Right renal pelvis (tissue), 4 donors: ENCODE measurements at places on chromosomes 4 and X.
A peak's percentile ranks its signal among the peaks of the same experiment; 100 is the strongest.

DNA sequence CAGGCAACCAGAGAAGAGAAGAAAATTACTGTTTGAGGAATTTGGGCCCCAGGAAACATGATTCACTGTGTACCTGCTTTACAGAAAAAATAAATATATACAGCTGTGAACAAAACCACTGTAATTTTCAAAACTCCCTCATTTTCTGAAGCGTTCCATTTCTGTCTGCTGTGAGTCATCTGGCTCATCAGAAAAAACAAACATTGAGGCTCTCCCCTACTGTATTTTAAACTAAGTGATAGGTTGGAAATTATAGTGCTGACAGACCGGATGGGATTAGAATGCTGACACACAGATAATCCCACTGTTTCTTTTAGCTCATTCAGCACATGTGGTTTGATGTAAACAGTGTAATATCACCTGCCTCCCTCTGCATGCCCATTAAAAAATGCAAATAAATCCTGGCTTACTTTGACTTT lies 847.0 kb downstream of the TRIML1 start:
- no peak for DNase-seq

- no peak for DNase-seq
These were observed 18.0 kb downstream of the NBDY start for GRCh38 chrX:56746996-56747395.

- no peak for DNase-seq
These were observed 642.9 kb downstream of the STPG2 start for GRCh38 chr4:97500423-97500822.

- DNase-seq, result no peak
These were observed 65.3 kb downstream of the WDFY3 start for GRCh38 chr4:84901173-84901572.

GRCh38 chr4:183797011-183797444 lies 108.1 kb upstream of the STOX2 start:
- DNase-seq, result no peak

GRCh38 chr4:41315862-41316261 lies 59.1 kb downstream of the UCHL1 start:
- no peak for DNase-seq

GRCh38 chr4:143362349-143363046 lies 25.8 kb downstream of the GAB1 start:
- DNase-seq, result no peak

GRCh38 chr4:133148690-133149363 lies at the start of gene PCDH10:
Gene PCDH10, plus strand, starts transcription at chr4:133149294. Its CDS starts 847 bp downstream, at chr4:133150141.
- peak; percentile 87 for DNase-seq

GRCh38 chrX:107710617-107711391 lies 64.8 kb downstream of the TSC22D3 start:
- DNase-seq, result no peak

GRCh38 chr4:72383439-72383838 lies 185.6 kb downstream of the ADAMTS3 start:
- no peak for DNase-seq
